Pons (tissue), 1 donor: ENCODE measurements at places on chromosomes 5 and 9.

- DNase-seq, result no peak
Measured at GRCh38 chr5:141478321-141478945, 2.7 kb downstream of the PCDHGC3 start.

DNA sequence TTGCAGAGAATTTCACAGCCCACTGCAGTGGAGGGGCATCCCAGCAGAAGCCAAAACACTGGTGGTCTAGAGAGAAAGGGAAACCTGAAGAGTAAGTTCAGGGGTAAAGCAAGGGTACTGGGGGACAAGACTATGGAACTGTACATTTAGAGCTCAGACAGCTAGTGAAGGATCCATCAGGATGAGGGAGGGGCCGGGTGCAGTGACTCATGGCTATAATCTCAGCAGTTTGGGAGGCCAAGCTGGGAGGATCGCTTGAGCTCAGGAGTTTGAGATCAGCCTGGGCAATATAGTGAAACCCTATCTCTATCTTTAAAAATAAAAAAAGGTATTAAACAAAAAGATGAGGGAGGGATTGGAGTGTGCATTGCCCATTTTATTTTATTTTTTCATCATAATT lies 7.8 kb upstream of the ANKH start:
- DNase-seq, result no peak

DNA sequence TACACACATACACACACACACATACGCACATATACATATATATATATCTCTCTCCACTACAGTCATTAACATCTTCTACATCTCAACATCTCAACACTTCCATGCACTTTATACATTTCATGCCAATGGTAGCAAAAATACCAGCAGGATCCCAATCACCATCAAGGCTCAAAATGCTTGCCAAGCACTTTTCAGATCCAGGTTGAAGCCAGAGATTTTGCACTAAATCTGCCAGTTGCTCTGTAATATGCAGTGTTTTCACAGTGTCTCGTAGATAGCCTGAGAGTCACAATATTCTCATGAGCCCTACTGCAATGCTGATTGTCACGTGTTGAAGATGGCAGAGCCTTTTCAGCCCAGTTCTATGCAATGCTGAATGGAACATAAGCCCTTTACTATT lies 1140.9 kb upstream of the C9orf72 start:
- no peak for DNase-seq

DNA sequence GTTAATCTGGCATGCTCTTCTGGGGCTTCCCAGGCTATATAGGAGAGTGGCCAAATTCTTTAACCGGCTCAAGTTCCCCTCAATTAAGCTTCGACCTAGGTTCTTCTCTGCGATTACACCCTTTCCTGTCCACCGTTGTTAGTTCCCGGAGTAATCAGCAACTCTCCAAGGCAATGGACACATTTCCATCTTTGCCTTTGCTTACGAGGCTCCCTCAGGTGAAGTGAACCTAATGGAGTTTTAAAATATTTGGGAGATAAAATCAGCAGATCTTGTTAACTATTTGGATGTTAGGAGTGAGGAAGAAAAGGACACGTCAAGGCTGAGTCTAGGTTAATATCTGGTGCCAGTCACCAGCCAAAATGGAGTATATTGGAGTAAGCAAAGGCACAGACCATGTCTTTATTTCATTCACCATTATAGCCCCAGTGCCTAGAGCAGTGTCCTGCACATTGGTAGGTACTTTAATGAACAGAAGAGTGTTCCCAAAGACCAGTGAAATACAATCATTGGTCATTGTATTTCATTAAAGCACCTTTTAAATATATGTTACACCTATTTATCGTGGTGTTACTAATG lies 515 bp downstream of the UTP15 start:
- DNase-seq, result no peak
